ENCODE measurements at places on chromosomes 7 and 10.

DNA sequence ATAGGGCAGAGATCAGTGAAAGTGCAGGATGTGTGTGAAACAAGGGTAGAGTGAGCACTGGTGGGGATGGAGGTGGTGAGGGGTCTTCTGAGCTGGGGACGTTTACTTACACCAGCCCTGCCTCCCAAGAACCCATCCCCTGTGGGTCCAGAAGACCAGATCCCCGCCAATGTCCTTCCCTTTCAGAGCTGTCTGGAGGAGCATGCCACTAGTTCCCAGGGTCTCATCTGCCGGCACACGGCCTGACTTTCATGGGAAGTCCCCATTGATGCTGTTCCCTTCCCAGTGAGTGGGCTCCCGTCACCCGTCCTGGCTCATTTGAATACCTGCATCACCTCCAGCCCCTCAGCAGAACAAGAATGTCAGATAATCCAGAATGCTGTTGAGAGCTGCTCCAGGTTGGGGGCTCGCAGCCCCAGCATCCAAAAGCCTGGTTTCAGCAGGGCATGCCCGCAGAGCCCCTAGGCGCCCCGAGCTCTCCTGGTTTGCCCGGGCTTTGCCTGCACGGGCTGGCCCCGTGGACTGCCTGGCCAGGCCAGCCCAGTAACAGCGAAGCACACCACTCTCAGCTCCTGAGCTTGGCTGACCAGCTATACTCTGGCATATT, 246.7 kb downstream of the MGMT start:
- no peak for DNase-seq

DNA sequence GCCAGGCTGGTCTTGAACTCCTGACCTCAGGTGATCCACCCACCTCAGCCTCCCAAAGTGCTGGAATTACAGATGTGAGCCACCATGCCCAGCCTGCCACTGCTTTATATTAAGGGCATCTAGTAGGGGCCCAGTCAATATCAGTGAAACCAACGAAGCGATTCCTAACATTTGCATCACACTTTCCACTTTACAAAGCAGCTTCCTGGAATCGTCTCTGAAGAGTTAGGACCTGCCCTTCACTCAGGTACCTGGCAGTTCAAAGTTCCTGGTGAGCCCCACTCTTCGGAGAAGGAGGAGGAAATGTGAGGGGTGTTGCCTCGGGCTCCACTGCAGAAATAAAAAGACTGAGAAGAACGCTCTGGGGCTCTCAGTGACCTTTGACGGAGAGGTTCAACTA, 31.1 kb upstream of the EZH2 start:
- DNase-seq = no peak

GRCh38 chr7:27917119-27917518, 177.2 kb downstream of the TAX1BP1 start:
- no peak for DNase-seq

DNA sequence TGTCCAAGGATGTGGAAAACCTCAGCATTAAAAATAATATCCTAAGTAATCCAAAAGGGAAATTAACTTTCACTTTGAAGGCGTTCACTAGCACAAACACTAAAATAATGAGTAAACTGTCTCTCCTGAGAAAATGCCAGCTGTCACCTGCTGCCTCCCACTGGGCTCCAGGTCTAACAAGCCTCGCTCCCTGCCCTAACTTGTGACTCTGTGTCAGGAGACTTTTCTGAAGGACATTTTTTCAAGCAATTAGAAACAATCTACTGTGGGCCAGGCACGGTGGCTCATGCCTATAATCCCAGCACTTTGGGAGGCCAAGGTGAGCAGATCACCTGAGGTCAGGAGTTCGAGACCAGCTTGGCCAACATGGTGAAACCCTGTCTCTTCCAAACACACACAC, 72.8 kb upstream of the GLCCI1 start:
- DNase-seq = no peak

DNA sequence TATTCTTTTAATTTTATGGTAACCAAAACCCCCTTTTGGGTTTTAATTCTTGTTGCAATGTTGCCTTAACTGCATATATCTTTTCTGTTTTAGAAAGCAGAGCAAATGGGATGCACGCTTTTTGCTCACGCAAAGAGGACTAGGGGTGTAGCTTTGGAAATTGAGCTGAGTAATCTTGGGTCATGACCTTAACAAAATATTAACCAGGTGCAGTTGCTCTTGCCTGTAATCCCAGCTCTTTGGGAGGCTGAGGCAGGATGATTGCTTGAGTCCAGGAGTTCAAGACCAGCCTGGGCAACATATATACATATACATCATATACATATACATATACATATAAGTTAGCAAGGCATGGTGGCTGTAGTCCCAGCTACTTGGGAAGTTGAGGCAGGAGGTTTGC, 172.9 kb upstream of the BMPER start:
- no peak for DNase-seq

All from HT-29 (cell line).